ENCODE measurements at places on chromosomes 6 and 20.
A peak's percentile ranks its signal among the peaks of the same experiment; 100 is the strongest.

GRCh38 chr6:22409486-22409885 is 112.7 kb upstream of the PRL start:
- no peak for DNase-seq

DNA sequence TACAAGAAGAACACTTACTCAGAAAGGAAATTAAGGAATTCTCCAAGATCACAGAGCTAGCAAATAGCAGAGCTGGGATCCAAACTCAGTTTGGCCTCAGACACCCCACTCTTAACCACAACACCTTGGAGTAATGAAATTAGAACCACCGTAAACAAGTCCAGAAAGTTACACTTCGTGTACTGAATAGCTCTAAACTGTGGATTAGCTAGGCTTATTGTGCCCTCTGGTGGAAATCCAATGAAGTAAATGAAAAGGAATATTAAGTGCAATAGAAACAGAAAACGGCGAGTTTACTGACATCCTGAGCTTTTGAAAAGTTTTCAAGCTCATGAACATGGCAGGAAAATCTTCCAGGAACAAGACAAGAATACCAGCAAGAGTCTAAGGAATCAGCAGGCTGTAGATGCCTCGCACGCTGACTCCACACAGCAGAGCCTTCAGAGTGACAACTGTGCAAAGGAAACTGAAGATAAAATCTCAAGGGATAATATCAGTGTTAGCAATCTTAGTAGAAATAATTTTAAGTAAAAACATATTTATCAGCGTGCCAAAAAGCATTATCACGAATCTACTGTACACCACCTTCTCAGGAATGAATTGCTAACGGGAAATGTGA is 34.6 kb downstream of the FBXO5 start:
- DNase-seq = peak; percentile 54

- no peak for DNase-seq
Observed at GRCh38 chr6:125656287-125656870, 93.1 kb upstream of the HEY2 start.

DNA sequence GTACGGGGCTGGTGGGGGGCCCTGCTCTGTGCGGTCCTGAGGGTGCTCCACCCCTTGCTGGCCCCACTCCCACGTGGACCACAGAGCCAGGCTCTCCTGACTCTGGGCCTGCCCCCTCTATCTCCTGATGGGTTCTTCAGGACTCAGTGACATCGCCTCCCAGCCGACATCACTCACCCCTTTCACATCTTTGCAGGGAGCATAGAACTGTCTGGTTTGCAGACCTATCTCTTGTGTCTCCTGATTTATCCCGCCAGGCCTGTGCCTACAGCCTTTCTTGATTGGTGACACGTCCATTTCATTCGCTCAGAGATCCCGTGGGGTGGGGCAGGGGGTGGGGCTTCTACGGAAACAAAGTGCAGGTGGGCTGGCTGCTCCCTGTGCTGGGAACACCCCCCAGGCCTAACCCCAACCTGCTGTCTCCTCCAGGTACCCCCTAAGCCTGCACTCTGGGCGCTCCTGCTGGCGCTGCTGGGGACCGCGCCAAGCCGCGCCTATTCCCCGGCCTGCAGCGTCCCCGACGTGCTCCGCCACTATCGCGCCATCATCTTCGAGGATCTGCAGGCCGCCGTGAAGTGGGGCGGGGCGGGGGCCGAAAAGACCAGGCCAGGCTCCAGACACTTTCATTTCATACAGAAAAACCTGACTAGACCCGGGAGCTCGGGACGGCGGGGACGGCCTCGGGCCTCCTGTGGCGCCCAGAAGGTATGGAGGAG is 1.7 kb downstream of the C20orf204 start:
- DNase-seq = no peak

DNA sequence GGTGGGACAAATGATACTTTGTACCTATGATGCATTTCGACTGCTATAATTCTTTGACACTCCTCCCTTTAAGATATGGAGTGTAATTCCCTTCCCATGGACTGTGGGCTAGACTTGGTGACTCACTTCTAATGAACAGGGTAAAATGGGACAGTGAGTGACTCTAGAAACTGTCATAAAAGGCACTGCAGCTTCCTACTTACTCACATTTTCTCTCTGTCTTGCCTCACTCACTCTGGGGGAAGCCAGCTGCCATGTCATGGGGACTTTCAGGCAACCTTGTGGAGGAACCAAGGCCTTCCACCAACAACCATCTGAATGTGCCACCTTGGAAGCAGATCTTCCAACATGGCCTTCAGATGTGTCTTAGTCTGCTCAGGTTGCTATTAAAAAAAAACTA is 12.9 kb upstream of the GFOD1 start:
- peak; percentile 73 for DNase-seq

GRCh38 chr20:58621906-58622548 is 29.1 kb upstream of the STX16 start:
- DNase-seq = no peak

- DNase-seq = no peak
Observed at GRCh38 chr20:25856256-25856884, 159.7 kb upstream of the ZNF337 start.

Data from kidney tubule cell (primary cell).